CD4-positive, alpha-beta T cell treated with Interleukin-6 at 100 ng/mL for 8 hours (primary cell): ENCODE measurements at places on chromosomes 1 and 21.
A peak's percentile ranks its signal among the peaks of the same experiment; 100 is the strongest.

DNA sequence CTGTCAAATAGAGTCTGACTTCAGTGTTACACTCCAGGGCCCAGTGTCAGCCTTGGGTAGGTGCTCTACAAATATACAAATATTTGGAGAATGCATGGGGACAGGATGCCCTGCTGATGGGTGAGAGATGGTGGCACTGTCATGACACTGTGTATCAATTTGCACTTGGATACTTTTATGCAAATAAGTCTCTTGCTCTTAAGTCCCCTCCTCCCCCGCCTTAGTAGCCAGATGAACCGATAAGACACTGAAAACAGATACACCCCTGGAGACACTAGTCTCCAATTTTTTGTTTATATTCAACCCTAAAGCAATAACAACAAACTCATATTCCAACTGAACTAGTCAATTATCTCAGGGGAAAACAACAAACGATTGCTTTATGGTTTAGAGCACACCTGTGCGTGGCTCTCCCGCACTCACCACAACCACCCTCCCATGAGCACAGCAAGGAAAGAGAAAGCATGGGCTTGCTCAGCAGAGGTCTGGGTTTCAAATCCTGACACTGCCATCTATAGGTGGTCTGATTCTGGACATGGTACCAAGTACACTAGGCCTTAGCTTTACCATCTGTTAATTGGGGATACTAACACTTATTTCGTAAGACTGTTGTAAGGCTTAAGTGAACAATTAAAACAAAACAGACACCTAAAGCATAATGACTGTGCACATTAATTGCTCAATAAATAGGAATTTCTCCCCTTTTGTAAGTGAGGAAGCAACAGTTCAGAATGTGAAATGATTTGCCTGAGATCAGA lies 50.3 kb downstream of the HIVEP3 start:
- DNase-seq: peak; percentile 23

GRCh38 chr1:108327534-108328466 lies 83.9 kb upstream of the NBPF4 start:
- no peak for DNase-seq

DNA sequence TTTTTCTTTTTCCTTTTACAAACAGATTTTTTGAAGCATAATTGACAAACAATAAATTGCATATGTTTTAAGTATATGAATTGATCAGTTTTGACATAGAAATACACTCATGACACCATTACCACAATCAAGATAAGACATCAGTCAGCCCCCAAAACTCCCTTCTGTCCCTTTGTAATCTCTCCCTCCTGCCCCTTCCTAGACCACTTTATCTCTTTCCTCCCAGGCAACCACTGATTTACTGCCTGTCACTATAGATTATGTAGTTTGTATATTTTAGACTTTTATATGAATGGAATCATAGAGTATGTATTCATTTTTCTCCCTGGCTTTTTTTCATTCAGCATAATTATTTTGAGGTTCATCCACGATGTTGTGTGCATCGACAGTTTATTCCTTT lies 6.9 kb upstream of the SYT14 start:
- DNase-seq: no peak

- DNase-seq: no peak
These were observed 233.5 kb downstream of the TRABD2B start for GRCh38 chr1:47763591-47764171.

GRCh38 chr1:178645808-178646200 lies 79.2 kb upstream of the RALGPS2 start:
- DNase-seq: no peak

DNA sequence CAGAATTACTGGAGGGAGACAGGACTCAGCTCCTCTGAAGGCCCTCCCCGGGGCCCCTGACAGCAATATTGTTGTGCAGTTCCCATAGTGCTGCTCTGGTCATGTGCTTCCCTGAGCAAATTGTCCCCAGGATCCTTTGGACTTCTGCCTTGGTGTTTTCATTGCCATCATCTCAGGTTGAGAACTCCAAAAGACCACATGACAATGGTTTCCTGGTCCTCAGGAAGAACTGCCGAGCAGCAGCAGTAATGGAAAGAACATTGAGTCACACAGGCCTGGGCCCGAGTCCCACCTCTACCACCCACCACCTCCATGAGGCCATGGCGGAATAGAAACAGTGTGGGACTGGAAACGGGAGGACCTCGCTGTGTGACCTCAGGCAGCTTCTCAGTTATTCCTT lies 6.3 kb upstream of the CTTNBP2NL start:
- no peak for DNase-seq

DNA sequence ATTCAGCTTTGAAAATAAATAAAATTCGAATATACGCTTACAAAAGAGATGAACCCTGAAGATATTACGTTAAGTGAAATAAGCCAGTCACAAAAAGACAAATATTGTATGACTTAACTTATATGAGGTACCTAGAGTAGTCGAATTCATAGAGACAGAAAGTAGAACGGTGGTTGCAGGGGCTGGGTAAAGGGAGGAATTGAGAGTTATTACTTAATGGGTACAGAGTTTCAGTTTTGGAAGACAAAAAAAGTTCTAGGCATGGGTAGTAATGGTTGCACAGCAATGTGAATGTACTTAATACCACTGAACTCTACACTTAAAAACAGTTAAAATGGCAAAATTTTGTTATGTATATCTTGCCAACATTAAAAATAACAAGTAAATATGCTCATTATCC lies 48.6 kb upstream of the ZNHIT6 start:
- DNase-seq: no peak

GRCh38 chr1:14742181-14742980 lies 143.9 kb downstream of the KAZN start:
- DNase-seq: no peak

DNA sequence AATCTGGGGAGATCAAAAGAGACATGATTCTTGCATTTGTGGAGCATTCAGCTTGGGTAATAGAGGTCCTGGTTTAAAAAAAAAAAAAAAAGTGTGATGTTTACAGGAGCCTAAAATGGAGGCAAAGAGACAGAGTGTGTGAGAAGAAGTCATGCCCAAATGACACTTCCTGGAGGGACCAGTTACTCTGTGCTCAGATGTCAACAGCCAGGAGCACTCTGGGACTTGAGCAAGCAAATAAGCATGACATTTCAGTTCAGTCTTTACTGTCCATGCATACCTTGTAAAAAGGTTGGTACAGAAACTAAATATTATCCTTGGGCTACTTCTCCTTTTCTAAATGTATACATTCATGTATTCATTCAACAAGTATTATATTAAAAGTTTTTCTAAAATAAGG lies 25.2 kb upstream of the ADGRL2 start:
- no peak for DNase-seq

- DNase-seq: no peak
These were observed 4.1 kb downstream of the ADORA1 start for GRCh38 chr1:203131548-203132200.

GRCh38 chr1:234014208-234014607 lies 109.7 kb downstream of the SLC35F3 start:
- DNase-seq: no peak

DNA sequence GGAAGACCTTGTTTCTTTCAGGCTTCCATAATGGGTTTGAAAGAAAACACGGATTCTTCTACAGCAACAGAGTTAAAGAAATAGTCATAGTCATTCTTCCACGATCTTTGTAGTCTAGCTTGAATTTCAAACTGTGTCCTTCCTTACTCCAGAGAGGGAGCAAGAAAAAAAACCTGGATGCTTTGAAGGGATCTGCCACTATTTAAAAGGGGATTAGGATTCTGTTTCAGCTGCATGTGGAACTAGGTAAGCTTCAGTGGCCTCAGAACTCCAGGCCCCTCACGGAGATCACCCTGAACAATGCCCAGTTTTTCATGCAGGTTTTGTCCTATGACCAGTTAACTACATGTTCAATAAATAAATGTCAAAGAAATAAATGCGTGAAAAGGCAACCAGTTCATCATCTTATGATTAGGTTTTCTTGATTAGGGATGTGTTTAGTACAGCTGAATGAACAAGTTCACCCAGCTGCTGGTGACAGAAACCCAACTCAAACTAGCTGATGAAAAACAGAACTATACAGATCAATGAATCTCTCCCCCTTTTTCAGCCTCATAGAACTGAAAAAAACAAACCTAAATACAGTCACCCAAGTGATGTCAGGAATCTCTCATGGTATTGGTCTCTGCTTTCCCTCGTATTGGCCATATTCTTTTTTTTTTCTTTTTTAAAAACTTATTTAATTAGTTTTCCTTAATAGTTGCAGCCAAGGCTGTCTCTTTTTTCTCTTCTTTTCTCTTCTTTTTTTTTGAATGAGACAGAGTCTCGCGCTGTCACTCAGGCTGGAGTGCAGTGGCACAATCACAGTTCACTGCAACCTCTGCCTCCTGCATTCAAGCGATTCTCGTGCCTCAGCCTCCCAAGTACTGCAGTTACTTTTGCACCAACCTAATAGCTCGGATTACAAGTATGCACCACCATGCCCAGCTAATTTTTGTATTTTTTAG lies 14.6 kb upstream of the MPZL1 start:
- no peak for DNase-seq

- no peak for DNase-seq
These were observed 3.6 kb upstream of the ZNF672 start for GRCh38 chr1:248834343-248834940.

DNA sequence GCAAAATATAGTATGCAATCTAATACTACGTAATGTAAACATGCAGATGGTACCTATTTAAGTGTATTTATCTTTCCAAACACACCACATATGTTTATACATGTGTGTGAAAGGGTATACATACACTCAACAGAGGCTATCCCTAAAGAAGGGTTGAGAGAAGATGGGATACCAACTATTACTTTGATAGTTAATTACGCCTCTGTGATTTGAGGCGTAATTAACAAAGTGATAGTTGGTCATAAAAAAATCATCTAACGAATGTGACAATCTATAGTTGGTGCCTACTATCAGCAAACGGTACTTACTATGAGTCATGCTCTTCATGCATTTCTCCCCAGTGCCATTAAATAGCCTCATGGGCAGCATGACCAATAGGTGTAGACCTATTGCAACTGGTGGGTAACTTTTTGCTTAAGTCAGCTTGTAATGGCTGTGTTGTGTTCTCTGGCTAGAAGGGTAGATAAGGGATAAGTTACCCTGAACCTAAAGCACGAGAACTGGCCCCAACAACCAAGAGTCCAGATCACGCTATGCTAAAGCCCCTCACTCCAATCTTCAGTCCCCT lies 15.3 kb downstream of the RCAN1 start:
- no peak for DNase-seq

GRCh38 chr21:37459575-37459974 lies 93.0 kb downstream of the DYRK1A start:
- DNase-seq: no peak

GRCh38 chr1:8078176-8078671 lies 52.1 kb upstream of the ERRFI1 start:
- no peak for DNase-seq

DNA sequence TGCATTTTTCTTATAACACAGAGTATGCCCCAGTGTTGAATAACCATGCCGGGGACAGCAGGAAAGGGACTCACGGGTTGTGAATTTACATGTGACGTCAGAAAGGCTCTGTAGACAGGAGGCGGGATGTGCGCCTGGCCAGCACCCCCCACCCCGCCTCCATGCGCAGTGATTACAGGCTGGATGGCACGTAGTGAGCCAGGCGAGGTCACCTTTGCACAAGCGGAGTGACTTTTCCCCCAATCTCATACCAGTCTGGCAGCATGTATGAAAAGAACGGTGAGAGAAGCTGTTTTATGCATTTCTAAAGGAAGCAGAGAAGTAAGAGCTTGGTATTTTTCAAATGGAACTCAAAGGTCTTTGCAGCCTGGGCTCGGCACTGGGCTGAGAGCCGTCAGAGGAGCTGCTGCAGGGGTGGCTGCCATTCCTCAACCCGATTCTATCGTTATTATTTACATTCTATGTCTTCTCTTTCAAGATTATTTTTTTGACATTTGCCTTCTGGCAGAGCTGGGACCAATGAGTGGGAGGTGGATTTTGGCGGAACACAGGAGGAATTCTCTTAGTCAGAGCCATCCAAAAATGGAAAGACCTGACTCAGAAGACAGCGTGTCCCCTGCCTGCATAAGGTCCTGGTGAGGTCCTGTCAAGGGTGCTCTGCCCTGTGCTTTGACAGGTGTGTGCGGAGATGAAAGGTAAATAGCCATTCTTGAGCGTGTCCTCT lies 115.6 kb upstream of the SLC45A1 start:
- no peak for DNase-seq

DNA sequence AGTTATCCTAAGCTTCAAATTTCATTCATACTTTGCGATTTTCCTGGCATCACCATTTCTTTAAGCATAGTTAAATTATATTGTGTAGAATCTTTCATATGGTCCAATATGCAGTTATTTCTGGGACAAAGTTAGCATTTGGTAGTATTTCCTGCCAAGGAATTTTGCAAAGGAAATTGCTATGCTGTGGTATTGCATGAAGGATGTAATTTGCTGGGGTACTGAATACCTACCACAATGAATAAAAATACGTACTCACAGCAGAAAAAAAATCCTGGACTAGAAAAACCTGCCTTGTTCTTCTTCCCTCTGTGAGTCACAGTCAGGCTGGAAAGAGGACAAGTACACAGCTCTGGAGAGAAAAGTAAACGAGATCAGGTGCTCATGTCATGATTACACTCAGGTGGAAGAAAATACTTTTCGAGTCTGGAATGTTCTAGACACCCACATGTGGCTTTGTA lies 241.2 kb downstream of the PTBP2 start:
- DNase-seq: no peak

DNA sequence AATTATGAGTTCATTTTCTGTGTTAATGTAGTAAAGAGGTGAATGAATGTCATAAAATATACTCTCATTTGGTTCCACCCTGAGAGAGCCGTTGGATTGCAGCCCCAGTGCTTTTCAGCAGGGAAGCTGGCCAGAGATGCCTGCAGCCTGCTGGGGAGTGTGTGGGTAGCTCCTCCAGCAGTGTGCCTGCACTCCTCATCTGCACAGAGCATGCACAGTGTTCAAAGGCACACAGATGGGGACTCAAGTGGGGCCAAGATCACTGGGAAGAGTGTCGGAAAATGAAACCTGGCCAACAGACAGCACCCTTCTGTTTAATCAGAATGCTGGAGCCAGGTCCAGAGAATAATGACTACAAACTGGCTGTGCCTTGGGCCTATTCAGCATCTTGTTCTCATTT lies 206.8 kb downstream of the ST6GALNAC3 start:
- DNase-seq: no peak

- DNase-seq: peak; percentile 86
These were observed at the start of gene MX1 for GRCh38 chr21:41425954-41426675. Gene MX1 (plus strand): TSS chr21:41426239. CDS start chr21:41432071, 5,832 bp downstream.

DNA sequence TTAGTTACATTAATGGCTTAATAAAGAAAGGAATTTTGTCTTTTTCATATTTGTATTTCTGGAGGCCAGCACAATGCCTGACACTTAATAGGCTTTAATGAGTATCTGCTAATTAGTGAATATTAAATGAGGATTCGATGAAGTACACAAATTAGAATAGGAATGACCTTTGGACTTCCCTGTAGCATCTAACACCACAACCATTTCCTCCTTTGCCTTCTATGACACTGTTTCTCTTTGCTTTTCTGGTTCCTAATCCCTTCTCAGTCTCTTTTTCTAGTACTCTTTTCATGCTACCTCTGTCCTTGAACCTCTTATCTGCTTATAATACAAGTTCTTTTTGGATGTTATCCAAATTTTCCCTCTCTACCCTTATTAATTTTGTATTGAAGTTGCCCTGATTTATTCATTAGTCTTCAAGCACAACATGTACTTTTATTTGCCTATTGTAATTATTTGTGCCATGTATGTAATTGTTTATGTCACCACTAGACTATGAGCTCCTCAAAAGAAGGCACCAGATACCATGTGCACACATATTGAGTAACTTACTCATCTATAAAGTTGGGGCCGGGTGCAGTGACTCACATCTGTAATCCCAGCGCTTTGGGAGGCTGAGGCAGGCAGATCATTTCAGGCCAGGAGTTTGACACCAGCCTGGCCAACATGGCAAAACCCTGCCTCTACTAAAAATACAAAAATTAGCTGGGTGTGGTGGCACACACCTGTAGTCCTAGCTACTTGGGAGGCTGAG lies 23.8 kb downstream of the RPS27 start:
- no peak for DNase-seq
